ENCODE measurements at places on chromosomes 16 and 17. TPM values are rescaled to one million over a fixed set of nuclear protein-coding genes. Genes with fewer than 3 reads are reported as not detected.
A peak's percentile ranks its signal among the peaks of the same experiment; 100 is the strongest.

GRCh38 chr16:11205065-11205699 is 50.8 kb downstream of the SOCS1 start:
- DNase-seq: no peak

- no peak for DNase-seq
Measured at GRCh38 chr17:17806611-17807274, 30.0 kb downstream of the SREBF1 start.

DNA sequence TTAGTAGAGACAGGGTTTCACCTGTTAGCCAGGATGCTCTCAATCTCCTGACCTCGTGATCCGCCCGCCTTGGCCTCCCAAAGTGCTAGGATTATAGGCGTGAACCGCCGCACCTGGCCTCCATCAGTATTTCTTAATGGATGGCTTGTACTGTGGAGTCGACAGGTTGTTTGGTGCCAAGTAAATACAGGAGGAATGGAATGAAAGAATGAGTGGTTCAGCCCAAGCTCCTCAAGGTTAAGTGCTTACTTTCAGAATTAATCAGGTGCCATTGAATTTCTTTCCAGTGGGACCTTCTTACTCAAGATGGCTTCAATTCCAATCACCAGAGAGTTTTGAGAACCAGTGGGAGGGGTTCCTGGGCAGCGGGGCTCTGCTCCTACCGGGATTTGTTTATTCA is 25.0 kb downstream of the ALOX15 start:
- DNase-seq: no peak

DNA sequence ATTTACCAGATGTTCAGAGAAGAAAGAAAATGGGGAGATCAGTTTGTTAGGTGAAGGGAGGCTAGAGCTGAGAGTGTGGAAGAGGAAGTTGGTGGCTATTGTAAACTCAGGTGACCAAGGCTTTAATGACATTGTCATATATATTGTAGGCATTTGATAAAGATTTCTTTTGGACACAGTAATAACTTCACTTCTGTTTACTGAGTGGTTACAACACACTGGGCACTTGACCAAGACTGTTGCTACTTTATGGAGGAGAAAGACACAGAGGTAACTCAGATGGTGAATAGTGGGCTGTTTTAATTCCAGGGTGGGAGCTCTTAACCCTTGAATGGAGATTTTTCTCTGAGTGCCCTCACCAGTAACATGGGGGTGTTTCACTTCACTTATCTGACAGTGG is 46.0 kb downstream of the TNRC6A start:
- DNase-seq: no peak

- no peak for DNase-seq
Measured at GRCh38 chr17:79577485-79578187, 33.2 kb downstream of the RBFOX3 start.

GRCh38 chr16:88970050-88970449 is 7.0 kb downstream of the CBFA2T3 start:
- DNase-seq: peak; percentile 48

DNA sequence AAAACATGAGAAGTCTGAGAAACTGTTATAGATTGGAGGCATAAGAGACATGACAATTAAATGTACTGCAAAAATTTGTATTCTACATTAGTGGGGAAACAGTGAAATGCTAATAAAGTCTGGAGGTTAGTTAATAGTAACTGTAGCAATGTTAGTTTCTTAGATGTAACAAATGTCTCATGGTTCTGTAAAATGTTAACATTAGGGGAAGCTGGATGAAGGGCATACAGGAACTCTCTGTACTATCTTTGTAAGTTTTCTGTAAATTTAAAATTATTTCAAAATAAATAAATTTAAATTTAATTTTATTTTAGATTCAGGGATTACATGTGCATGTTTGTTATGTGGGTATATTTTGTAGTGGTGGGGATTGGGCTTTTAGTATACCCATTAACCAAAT is 70.0 kb upstream of the IRX6 start:
- DNase-seq: no peak

GRCh38 chr16:66474750-66475199 is 47.7 kb downstream of the BEAN1 start:
- DNase-seq: peak; percentile 78

RUNDC3A gene
- total RNA-seq: 0.24 TPM

MFAP4 gene
- total RNA-seq: 0.65 TPM

- DNase-seq: peak; percentile 94
Measured at GRCh38 chr16:88967830-88968588, 9.0 kb downstream of the CBFA2T3 start.

PERCC1 gene
- not detected for total RNA-seq

Data from OCI-LY7 (cell line).